Renal cortical epithelial cell (primary cell): ENCODE measurements at places on chromosomes 1 and 21. TPM values are rescaled to one million over a fixed set of nuclear protein-coding genes. Genes with fewer than 3 reads are reported as not detected.

DNA sequence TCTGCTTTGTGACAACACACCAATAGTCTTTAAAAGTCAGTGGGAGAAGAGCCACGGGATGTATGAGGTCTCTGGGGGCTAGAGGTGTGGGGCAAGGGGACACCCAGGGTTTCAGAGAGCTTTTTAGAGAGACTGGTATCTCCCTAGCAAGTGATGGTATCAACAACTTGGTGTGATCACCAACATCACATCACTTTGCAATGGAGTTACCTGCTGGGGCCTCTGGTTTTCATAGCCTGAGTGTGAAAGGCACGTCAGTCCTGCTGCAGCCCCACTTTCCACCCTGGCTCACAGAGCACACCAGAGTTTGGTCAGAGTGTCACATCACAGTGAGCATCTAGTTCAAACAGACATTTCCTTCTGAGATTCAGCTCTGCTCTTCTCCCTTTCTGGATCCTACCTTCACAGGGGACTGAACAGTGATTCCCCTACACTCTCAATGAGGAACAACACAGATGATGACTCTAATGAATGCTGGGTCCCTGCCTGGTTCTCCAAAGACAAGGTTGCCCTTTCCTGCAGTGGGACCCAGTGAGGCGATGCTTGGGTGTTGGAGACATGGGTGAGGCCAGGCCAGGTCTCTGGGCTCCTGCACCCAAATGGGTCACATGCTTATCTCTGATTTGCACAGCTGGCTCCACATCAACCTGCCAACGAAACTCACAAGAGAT, 2.0 kb upstream of the MAN1C1 start:
- no peak for DNase-seq

DNA sequence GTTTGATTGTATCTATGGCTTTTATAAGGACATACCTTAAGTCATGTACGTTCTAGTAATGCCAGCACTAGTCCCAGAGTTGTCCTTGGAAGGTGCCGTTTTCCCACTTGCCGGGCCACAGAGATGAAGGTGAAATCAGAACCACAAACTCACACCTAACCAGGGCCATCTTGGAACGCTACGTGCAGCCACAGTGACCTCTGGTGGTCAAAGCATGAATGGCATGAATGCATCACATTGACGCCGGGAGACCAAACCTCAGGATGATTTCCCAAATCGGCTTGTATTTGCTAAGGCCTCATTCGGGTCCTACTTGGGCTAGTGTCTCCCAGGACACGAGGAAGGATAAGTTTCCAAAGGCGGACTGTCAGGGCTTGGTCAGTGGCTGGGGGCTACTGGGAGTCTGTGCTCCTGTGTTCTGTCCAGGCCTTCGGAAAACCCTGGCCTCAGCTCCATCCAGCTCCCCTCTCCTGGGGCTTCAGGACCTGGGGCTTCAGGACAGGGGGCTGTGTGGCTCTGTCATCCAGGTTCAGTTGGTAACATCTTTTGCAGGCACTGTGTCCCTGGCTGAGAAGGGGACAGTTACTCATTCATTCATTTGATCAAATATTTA, 260.5 kb downstream of the PRDM2 start:
- DNase-seq: peak; percentile 32

DNA sequence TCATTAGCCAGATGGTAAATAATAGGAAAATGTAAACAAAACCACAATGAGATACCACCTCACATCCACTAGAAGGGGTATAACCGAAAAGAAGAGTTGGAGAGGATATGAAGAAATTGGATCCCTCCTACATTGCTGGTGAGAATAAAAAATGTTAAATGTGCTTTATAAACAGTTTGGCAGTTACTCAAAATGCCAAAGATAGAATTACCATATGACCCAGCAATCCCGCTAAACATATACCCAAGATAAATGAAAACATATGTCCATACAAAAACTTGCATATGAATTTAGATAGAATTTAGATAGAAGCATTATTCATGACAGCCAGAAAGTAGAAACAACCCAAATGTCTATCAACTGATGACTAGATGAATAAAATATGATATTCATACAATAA, 4.4 kb upstream of the FMO2 start:
- DNase-seq: no peak

DNA sequence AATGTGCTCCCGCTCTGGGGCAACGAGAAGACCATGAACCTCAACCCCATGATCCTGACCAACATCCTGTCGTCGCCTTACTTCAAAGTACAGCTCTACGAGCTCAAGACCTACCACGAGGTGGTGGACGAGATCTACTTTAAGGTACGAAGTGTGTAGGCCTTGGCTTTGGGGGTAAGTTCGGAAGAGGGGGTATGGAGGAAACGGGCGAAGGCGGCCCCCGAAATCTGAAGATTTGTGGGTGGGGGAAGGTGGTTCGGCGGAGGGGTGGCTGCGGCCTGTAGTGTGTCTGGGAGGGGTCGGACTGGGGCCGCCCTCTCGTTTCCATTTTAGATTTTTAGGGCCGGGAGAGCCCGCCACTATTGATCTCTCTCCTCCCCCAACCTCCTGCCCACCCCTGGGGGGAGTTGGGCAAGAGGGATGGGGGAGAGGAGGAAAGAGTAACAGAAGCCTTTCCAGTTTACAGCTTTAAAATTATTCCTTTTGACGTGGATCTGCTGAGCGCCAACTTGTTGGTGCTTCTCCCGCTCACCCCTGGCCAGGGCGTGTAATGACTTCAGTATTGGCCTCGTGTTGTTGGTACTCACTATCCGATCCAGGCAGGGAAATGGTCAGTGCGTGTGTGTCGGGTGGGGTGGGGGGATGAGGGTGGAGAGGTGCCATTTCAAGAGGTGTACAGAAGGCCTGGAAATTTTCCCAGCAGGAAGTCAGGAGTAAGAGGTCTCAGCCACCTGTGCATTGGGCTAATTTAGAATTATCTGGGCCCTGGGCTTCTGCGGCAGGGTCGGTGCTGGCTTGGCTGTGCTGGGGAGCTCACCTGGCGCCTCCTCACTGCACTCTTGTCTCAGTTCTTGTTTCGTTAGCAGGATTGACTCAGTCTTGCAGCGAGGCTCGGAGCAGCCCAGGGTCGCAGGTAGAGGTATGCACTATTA, 880 bp downstream of the PRPF38B start:
- peak; percentile 69 for DNase-seq

- peak; percentile 35 for DNase-seq
Observed at GRCh38 chr1:156153362-156153761, at the start of gene SEMA4A. TSS of gene SEMA4A (plus strand) at chr1:156153585. CDS start at chr1:156154579, 994 bp downstream.

- peak; percentile 69 for DNase-seq
Observed at GRCh38 chr1:115229016-115229415, 109.0 kb downstream of the NGF start.

DNA sequence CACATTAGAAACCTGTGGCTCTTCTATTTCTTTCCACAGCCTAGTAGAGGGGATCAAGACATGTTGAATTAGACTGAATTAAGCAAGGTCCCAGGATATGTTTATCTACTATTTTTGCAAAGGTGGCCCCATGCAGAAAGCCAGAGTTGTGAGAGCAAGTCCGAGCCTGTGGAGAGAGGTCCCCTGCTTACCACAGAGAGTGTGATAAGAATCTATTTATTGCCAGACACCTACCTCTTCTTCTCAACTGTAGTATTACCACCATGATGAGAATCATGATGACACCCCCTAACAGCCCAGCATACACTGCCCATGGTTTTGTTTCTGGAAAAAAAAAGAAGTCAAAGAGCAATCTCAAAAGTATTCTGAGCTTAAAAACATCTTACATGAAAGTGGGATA, 23.0 kb downstream of the SLAMF1 start:
- DNase-seq: no peak

DNA sequence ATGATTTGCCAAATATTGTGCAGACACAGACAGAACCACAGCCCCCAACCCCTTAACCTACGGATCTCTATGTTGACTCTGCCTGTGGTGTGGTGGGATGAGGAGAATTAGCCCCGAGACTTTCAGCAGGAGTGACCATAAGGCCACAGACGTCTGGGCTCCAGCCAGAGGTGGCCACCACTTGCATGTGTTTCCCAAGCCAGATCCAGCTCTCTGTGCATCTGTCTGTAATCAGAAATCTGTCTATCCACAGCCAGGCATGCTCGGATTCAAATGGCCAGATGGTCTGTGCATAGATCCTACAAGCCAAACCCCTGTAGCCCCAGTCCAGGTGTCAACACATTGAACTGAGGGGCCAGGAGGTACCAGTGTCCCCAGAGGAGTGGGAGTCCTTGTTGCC, 140.6 kb downstream of the SYF2 start:
- DNase-seq: no peak

DNA sequence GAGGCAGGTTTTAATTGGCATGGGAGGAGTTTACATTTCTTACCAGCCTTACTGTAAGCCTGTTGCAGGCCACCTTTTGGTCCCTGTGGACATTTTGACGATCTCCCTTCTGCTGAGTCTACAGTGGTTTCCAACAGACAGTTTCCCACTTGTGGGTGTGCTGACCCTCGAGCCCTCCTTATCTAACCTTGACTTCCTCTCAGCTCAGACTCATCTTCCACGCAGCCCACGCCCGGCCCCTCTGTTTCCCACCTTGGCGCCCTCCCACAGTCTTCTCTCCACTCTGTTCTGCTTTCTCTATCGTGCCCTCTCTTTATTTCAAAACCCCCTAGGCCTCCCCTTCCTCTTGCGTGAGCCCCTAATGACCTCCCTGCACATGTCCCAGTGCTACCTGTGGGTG, 6.1 kb upstream of the ARL8A start:
- no peak for DNase-seq

- DNase-seq: peak; percentile 35
Observed at GRCh38 chr1:84434081-84434769, 35.9 kb downstream of the DNASE2B start.

DNA sequence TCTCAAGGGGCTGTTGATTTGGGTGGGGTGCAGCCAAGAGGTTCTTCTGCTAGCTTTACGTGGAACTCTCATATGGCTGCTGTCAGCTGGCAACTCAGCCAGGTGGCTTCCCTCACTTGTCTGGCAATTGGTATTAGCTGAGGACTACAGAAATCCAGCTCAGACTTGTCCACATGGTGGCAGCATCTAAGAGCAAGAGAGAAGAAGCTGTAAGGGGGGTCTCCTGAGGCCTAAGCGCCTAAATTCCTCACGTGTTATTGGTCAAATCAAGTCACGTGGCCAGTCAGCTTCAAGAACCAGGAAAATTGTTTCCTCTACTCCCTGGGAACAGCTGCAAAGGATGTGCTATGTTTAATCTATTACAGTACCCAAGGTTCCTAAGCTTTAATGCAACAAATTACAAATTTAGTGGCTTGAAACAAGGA, 4.2 kb upstream of the DYRK3 start:
- peak; percentile 85 for DNase-seq

- no peak for DNase-seq
Observed at GRCh38 chr1:9125325-9125724, 3.6 kb downstream of the GPR157 start.

DNA sequence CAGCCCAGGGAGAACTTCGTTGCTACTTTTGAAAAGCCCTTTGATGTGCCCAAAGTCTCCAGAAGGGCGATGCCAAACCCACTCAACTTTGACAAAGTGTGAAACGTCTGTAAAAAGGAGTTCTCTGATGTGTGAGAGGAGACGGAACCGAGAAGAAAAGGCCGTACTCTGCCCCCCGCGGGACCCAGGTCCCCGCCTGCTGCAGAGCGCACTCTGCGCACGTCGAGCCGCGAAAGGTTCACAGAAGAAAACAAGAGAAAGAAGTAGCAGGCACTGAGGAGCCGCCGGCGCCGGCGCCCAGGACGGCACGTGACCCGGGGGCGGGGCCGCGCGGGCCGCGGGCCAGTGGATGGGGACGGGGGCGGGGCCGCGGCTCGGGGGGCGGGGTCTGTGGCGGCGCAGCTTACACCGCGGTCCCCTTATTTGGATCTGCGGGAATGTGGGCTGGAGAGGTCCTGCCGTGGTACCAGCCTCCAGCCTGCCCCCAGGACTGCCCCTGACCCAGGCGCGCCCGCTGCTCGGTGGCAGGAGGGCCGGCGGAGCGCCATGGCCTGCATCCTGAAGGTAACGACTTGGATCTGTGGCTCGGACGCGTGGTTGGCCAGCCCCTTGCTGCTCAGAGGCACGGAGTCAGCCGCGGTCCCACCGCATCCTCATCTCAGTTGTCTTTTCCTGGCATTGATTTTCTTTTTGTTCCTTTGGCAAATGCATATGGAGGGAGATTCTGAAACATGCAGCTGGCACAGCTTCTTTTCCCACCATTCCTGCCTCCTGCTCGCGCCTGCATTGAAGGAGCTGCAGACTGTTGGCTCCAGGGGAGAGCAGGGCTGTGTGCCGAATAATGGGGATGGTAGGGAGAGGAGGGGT, at the start of gene ST6GALNAC3:
TSS of gene ST6GALNAC3 (plus strand) at position 426 of the 867 bp plus-strand sequence.
- peak; percentile 16 for DNase-seq

- DNase-seq: peak; percentile 89
Observed at GRCh38 chr1:12434174-12434573, 183.8 kb downstream of the DHRS3 start.

DNA sequence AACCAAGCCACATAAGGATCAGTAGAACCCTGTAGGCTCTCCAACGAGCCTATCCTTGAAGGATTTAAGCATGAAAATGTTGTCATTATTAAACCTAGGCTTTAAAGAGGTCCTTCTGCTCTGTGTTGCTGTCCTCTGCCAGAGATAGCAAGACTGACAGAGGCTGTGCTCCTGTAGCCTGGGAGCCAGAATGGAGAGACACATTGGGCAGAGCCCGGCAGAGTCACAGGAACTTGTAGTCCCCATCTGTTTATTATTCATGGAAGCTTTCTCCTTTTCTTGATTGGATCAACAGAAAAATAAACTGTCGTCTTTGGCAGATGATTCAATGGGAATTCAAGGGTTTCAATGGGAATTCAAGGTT, 19.2 kb upstream of the SLAMF1 start:
- DNase-seq: no peak

DNA sequence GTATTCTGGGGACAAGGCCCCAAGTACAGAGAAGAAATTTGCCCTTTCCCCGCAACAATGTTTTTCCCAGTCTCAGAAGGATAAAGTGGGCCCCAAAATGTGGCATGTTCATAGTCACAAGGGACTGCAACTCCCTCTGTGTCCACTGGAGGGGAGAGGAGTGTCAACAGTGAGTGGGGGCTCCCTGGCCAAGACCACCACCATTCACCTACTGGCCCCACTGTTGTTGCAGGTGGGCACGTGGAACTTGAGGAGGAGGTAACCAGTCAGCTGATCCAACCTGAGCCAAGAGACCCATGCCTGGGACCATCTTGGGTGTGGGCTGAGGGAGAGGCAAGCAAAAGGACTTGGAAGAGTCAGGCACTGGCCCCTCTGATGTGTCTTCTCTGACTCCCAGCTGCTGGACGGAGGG, 777 bp downstream of the NUDT17 start:
- DNase-seq: no peak

Gene GDAP2
- 17.0 and 38.1 TPM in 2 replicates for total RNA-seq

Gene TMEM52
- total RNA-seq: 0.35 TPM in 1 of 2 replicates, not detected in the other

Gene LYPD8
- total RNA-seq: 2.6 and 4.3 TPM in 2 replicates

Gene HSD3B1
- total RNA-seq: not detected in 2 replicates

Gene LEFTY2
- not detected in 2 replicates for total RNA-seq

Gene FLG2
- total RNA-seq: not detected in 2 replicates

Gene SH3BP5L
- 41.7 and 42.8 TPM in 2 replicates for total RNA-seq

Gene FUCA1
- 153 and 245 TPM in 2 replicates for total RNA-seq
